ENCODE measurements at places on chromosomes 3 and 15.
A peak's percentile ranks its signal among the peaks of the same experiment; 100 is the strongest.

DNA sequence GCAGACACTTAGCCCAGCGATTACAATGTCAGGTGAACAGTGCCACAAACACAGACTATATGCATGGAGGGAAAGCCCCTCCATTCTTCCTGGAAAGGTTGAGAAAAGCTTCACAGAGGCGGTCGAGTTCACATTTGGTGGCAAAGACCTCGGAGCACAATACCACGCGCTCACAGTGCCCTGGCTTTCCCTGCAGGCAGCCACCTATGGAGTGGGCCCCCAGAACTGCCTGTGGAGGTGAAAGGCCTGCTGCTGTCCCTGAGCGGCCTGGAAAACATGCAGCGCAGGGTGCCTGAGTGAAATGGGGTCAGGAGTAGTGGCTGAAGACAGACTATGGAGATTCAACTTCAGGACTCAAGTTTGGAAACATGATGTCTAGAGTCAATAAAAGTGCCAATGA is 26.9 kb downstream of the PDIA5 start:
- no peaks in the 10 kb centered on the region for H3K36me3 ChIP-seq
- H3K4me1 ChIP-seq, result peaks cover 8% of the 10 kb centered on the region
- H3K27me3 ChIP-seq, result no peaks in the 10 kb centered on the region
- no peak overlapping the region for H3K27ac ChIP-seq
- DNase-seq, result no peak

DNA sequence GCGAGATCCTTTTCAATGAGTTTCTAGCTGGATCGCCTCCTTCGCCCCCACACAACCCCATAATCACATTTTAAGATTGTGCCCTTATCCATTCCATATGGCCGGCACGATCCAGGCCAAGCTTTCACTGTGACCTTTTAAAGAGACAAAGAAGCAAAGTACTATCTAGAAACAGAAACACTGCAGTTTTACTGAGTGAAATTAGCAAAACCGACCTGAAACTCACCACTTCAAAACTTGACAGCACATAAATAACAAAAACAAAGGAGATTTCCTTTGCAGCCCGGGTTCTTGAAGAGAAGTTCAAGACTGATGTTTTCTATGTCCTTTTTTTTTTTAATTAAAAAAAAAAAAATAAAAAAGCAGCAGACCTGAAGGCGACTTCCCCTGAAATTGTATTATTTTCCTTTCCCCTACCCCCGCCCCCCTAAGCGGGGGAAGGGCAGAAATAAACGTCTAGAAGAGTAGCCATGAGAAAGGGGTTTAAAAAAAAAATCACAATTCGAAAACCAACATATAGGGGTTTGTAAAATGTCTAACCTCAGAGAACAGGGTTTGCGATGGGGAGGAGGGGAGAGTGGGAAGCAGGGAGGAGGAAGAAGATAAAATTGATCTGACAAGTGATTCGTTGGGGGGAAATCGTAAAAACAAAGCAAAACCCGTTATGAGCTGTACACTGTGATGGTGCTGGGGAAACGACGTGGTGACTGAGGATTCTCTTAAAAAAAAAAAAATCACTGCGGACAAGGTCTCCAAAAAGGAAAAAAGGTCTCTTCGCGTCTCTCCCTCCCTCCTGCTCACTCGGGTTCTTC is 1.5 kb downstream of the SATB1 start:
- peaks cover 69% of the 10 kb centered on the region for H3K4me1 ChIP-seq
- peaks cover 37% of the 10 kb centered on the region for H3K36me3 ChIP-seq
- no peak for DNase-seq
- no peaks in the 10 kb centered on the region for H3K27me3 ChIP-seq
- peak overlapping the region; percentile 97 for H3K4me3 ChIP-seq
- H3K27ac ChIP-seq, result peak overlapping the region; percentile 99

DNA sequence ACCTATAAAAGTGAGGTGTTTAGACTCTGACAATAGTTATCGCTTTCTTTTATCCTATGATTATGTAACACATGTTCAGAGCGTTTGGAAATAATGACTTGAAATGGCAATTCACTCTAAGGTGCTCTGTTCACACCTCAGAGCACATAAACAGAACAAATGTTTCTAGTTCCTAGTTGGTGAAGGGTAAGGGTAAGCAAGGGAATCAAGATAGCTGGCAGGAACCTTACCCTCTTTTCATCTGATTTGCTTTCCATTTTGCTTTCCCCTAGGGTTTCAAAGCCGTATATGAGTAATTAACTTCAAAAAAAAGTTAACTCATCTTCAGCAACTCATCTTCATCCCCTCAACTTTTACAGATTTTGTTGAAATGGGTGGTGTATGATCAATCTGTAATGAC is 2.3 kb upstream of the ATOSA start:
- H3K27ac ChIP-seq, result peak overlapping the region; percentile 85
- no peak overlapping the region for H3K4me3 ChIP-seq
- peaks cover 26% of the 10 kb centered on the region for H3K36me3 ChIP-seq

DNA sequence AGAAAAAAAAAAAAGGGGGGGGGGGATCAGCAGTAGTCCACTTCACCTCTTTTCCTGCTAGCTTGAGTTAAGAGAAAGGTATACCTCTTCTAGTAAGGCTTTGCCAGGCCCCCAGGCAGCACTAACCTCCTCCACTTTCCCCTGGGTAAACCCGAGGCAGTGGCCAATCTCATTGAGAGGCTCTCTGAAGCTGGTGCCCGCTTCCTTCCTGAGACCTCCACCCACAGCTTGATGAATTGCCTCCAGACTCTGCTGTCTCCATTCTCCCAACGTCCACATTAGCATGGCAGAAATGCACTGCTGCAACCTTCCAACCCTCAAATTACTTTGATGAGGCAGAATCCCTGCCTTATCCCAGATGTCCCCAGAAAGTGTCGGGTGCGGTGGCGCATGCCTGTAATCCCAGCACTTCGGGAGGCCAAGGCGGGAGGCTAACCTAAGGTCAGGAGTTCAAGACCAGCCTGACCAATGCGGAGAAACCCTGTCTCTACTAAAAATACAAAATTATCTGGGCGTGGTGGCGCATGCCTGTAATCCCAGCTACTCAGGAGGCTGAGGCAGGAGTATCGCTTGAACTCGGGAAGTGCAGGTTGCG is 15.3 kb downstream of the RLBP1 start:
- H3K4me1 ChIP-seq, result peaks cover 35% of the 10 kb centered on the region
- no peak overlapping the region for H3K4me3 ChIP-seq
- H3K36me3 ChIP-seq, result peaks cover 6% of the 10 kb centered on the region
- H3K27ac ChIP-seq, result peak overlapping the region; percentile 44

DNA sequence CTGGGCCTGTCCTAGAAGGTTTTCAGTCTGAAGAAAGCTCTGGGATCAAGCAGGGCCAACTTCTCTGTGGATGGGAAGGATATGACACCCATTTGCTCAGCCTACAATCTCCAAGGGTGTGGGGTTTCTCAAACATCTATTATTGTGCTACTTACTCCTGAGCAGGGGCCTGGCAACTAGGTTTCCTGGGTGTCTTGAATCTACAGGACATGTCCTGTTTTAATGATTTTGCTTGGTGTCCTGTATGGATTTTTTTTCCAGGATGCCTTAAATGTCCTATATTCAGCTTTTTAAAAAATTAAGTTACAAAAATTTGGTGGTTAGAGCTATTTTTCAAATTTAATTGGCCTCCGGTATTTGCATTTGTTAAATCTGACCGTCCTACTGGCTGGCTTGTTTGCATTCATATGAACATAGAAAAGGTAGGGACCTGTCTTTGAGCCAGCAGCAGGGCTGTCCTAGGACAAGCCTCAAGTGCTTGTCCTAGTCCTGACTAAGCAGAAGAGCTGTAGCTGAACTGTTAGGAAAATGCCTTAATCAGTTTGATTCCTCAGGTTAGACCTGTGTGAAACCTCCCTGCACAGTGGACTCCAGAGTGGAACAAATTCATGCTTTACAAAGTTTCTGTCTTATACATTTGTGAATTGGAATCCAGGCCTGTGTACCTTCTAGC is 40.0 kb upstream of the LMOD3 start:
- H3K27ac ChIP-seq, result no peak overlapping the region
- peaks cover 4% of the 10 kb centered on the region for H3K27me3 ChIP-seq
- H3K4me1 ChIP-seq, result peaks cover 5% of the 10 kb centered on the region
- no peaks in the 10 kb centered on the region for H3K36me3 ChIP-seq
- no peak for DNase-seq
- no peak overlapping the region for H3K4me3 ChIP-seq
